Neural progenitor cell (in vitro differentiated cells): ENCODE measurements at places on chromosomes 2 and 18.
A peak's percentile ranks its signal among the peaks of the same experiment; 100 is the strongest.

GRCh38 chr2:109065391-109065734 lies 63.6 kb upstream of the SH3RF3 start:
- DNase-seq: no peak

GRCh38 chr18:5167831-5168230 lies 29.2 kb downstream of the AKAIN1 start:
- DNase-seq: no peak

GRCh38 chr2:100984892-100985307 lies 17.2 kb upstream of the RPL31 start:
- DNase-seq: peak; percentile 85

DNA sequence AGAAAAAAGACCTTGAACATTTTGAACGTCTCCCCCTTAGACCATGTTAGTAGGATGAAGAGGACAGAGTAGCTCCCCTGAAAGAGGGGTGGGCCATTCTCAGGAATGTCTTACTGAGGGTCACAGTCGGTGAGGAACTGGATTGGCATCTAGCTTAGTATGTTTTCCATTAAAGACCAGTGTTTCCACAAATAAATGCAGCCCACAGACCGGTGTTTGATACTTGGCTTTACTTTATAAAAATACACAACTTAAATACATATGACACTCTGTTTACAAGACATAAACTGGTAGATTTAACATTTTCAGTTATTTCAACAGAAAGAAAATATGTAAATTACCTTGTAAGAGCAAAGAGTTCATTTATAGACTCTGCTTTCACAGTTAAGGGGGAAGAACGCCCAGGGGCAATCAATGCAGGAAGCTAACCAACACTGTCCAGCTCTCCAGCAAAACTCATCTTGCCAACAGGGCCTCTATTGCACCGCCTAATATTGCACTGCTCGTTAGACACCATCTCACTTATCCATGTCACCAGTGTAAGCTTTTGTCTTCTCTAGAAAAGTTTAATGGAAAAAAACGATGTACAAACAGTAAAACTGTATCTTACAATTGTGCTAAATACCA lies 23.5 kb upstream of the ADCY3 start:
- DNase-seq: no peak

DNA sequence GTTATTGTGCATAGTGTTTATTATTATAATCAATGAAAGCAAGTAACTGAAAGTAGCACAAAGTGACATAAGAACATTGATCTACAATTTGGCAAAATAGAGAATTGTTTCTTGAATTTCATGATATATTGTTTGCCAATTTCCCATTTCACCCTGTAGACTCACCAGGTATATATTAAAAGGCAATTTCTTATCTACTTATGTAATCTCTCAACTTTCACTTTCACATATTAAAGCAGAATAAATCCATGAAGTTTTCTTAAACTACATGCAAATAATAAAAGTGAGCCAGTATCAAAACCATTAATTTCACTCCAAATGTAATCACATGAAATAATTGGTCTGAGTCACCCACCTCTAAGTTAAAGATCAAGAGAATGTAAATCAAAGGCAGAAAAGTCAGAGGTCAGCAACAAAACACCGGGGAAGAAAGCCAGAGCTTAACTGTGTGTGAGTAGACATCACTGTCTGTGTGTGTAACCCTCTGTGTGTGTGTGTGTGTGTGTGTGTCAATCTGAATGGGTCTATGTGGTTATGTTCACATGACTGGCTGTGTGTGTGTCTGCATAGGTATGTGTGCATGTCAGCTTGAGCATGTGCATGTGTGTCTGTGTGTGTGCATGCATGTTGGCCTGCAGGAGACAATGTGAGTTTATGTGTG lies 44.1 kb downstream of the ZNF385B start:
- peak; percentile 25 for DNase-seq
